ENCODE measurements at places on chromosomes 3 and 15. TPM values are rescaled to one million over a fixed set of nuclear protein-coding genes. Genes with fewer than 3 reads are reported as not detected.

DNA sequence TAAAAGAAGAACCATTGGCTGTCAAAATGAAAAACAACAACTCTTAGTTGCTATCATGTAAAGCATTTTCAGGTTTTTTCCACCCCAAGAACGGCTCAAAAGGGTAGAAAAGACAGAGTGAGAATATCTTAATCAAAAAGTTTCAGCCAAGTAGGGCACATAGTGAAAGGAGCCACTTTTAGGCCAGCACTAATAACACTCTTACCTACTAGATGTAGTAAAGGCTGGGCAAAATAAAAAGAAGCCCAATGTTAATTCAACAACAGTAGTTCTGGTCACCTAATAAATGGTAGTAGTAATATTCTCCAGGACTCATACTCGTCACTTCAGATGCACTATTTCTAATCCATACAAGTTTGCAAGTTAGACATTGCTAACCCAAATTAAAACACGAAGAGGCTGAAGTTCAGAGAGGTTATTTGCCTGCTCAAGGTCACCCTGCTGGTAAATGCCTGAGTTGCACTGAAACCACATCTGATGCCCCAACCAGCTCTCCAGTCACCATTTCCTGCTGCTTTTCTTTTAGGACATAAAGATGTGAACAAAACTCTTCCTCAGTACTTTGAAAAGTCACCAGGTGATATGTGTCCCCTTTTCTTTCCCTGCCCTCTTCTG, 7.5 kb downstream of the GOLIM4 start:
- DNase-seq = no peak

DNA sequence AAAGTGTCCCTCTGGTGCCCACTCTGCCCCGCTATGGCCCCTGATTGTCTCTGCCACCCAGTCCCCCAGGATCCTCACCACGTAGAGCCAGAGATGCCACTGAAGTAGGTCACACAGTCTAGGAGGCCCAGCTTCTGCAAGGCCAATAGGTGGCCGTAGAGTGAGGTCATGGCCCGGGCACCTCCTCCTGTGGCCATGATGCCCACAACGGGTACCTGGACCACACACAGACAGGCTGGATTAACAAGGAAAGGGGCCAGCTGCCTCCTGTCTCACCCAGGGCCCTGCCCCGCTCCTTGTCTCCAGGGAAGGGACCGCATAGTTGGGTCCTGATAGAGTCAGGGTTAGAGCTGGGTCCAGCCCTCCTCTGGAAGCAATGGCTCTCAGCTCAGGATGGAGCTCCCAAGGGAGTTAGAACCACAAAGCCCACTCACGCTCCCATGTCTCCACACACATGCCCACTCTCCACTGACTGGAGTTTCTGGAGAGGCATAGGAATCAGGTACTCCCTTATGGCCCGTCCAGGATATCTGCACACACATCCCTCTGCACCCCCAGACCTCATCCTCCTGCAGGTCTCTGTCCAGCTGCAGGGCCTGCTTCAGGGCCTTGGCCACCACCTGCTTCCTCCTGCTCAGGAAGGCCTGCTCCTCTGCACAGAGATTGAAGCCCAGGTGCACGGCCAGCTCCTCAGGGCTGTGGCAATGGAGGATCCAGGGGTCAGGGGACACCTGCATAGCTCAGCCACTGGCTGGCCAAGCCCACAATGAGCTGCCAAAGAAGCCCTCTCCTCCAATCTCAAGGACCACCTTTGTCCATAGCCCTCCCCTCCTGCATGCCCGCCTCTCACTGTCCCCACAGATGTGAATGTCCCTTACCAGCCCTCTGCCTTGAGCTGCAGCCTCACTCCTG, 13.2 kb downstream of the PLA2G4D start:
- DNase-seq = peak; percentile 28

DNA sequence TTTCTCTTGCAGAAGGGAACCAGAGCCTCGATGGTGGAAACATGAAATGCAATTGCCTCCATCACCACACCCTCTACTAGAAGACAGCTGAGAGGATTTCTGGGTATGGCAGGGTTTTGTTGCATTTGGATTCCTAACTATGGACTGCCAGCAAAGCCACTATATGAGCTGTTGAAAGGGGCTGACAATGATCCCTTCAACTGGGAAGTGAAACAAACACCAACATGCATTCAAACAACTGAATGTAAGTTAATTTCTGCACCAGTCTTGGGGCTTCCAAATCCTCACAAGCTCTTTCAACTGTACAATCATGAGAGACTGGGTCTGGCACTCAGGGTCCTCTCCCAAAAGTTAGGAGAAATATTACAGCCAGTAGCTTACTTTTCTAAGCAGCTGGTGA, 116.7 kb upstream of the PLCL2 start:
- no peak for DNase-seq

- DNase-seq = no peak
Observed at GRCh38 chr3:18717598-18717997, 292.5 kb upstream of the SATB1 start.

- DNase-seq = no peak
Observed at GRCh38 chr15:56019060-56019793, 25.8 kb upstream of the NEDD4 start.

DNA sequence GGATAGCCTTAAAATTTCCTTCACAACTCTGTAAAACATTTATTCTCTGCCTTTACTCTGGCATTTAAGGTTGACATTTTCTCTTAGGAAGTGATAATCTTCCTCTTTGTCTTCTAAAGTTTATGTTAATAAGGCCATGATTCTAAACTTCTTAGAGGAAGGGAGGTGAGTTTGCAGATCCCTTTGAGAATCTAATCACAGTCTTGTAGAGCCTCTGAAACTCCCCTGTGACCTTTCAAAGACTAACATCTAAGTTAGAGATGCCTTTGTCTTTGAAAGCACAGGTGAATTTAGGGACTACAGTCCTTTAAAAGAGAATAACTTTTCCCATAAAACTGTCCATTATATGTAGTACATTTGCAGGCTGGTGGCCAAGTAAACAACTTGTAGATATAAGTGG, 115.1 kb downstream of the PLCL2 start:
- no peak for DNase-seq

GRCh38 chr3:13115991-13116390, 42.8 kb upstream of the IQSEC1 start:
- DNase-seq = no peak

DNA sequence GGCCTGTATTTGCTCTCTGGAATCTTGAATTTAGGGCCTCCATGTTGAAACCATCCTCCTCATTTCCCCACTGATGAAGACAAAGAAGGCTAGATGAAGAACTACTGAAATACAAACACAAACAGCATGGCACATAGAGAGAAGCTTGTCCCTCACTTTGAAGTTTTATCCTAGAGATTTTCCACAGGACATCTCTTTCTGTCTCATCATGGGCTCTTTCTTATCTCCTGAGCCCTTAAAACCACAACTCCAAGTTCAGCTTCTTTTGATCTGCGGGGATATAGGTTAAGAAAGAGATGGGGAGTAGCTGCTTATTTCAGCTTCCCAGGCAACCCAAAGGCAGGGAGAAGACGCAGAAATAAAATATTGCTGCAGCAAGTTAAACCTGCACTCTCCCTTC, 213.1 kb upstream of the LRIG1 start:
- DNase-seq = no peak

DNA sequence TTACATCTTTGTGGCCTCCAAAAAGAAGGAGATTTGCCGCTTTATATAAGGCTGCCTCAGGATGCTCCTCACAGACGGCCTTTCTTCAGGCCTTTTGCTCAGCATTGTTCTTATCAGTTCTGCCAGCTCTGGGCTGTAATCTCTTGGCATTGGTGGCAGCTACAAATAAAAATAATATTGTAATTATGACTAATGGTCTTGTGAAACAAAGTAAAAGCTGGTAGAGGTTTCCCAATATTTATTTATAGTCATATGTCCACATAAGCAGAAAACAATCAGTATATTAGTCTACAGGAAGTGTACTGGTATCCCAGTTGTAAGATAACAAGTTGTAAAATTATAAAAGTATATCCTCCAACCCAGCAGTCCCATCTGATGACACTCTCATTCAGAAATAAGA, 7.3 kb downstream of the NEK4 start:
- DNase-seq = no peak

DNA sequence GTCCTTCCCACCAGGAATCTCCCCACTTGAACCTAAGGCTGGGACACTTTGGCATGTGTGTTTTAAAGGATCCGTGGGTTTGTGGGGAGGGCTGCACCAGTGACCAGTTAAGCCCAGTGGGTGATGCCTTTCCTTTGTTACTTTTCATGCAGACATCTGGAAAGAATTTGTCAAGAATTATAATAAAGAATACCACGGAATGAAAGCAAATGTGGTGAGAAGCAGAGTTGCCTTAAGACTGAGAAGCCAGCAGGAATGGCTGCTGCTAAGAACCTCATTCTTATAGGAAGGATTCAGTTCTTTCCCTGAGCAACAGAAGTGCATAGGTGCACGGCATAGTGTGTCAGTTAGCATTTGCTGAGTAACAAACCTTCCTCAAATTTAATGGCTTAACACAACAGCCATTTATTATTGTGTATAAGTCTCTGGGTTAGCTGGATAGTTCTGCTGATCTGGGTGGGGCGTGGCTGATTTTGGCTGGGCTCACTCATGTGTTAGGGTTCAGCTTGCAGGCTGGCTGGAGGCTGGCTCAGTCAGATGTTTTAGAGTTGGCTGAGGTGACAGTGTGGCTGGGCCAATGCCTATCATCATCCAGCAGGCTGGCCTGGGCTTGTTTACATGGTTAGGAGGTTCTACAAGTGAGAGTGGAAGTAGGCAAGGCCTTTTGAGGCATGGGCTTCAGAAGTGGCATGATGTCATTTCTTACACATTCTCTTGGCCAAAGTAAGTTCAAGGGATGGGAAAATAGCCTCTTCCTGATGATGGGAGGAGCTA, 262.7 kb upstream of the CTDSPL start:
- DNase-seq = no peak

DNA sequence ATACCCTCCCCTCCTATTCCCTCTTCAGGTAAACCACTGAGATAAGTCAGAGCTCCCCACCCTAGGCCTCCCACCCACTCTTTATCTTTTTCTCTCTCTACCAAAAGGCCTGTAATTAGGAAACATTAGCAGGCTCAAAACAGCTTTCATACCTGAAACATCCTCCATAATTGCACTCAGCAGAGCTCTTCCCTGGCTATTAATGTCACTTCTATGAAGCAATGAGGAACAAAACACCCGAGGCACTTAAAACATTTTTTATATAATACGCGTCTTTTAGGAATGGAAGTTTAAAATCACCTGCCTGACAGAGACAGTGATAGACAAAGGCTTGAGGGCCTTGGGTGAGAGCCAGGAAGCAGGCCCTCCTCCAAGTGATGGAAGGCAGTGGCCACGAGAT, 138.9 kb downstream of the EPHB1 start:
- no peak for DNase-seq

DNA sequence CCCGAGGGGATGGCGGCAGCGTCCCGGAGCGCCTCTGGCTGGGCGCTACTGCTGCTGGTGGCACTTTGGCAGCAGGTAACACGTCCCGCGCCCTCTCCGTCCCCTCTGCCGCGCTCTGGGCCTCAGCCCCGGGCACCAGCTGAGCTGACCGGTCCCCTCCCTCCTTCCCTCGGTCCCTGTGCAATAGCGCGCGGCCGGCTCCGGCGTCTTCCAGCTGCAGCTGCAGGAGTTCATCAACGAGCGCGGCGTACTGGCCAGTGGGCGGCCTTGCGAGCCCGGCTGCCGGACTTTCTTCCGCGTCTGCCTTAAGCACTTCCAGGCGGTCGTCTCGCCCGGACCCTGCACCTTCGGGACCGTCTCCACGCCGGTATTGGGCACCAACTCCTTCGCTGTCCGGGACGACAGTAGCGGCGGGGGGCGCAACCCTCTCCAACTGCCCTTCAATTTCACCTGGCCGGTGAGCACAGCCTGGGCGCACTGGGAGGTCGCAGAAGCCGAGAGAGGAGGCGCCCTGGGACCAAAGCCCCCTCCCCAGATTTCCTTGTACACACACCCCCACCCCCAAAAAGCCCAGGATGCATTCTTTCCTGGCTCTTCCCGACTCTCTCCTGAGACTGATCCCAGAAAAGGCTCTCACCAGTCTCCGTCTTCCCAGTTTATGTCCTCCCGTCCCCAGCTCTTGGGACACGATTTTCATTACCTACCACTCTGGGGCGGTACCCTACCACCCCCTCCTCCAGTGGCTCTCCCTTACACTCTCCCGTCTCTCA, 705 bp downstream of the DLL4 start:
- DNase-seq = no peak

DNA sequence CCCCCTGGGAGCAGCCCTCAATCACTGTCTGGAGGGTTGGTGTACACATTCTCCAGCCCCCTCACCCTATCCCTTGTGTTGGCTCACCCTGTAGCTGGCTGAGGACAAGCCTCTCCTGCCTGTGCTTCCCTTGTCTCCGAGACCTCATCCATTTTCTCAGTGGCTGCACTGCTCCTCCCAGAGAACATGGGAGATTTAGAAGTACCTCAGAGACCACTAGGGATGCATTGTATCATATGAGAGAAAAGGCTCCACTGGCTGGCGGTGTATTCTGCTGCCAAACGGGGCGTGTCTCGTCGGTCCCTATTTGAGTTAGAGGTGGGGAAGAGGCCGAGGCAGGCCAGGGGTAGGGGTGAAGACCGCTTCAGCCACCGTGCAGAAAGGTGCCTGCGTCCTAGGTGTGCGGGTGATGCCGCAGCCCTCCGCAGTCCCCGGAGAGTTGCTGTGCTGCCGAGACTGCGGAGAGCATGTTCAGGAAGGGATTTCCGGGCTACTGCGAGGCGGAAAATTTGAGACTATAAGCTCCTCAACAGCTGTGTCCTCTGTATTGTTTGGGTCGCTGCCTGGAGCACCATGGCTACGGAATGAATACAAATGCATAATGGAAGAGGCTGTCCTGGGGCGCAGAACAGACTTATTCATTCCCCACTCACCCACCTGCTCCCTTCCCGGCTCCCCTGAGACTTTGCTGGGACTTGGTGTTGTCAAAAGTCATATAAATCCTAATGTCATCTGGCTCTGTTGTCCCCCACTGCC, 43.8 kb downstream of the SPSB4 start:
- DNase-seq = peak; percentile 27

DNA sequence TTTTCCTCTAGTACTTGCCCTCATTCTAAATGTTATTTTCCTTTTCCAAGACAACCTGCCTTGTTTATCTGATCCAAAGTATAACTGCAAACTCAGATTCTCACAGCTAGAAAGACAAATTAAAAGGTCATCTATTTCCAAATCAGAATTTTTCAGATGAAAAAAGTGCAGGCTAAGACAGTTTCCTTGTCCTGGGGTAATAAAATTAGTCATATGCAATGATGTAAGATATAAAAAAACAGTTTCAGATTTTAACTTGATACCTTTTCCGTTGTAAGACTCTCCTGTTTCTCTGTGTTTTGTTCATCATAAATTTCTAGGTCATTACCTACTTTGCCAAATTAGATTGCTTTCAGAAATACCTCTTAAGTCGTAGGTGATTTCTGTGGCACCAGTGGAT, 238.4 kb upstream of the PEX5L start:
- DNase-seq = no peak

- no peak for DNase-seq
Observed at GRCh38 chr15:41566121-41566885, 7.3 kb downstream of the TYRO3 start.

The SCN11A gene
- 0.33 TPM for total RNA-seq

The CHRNA3 gene
- 0.48 TPM for total RNA-seq

The CLDN1 gene
- 0.80 TPM for total RNA-seq

The SLC12A8 gene
- total RNA-seq = 0.48 TPM

The VEPH1 gene
- total RNA-seq = 8.8 TPM

The C2CD4B gene
- total RNA-seq = 0.96 TPM
